ENCODE measurements at places on chromosomes 11 and 22.

DNA sequence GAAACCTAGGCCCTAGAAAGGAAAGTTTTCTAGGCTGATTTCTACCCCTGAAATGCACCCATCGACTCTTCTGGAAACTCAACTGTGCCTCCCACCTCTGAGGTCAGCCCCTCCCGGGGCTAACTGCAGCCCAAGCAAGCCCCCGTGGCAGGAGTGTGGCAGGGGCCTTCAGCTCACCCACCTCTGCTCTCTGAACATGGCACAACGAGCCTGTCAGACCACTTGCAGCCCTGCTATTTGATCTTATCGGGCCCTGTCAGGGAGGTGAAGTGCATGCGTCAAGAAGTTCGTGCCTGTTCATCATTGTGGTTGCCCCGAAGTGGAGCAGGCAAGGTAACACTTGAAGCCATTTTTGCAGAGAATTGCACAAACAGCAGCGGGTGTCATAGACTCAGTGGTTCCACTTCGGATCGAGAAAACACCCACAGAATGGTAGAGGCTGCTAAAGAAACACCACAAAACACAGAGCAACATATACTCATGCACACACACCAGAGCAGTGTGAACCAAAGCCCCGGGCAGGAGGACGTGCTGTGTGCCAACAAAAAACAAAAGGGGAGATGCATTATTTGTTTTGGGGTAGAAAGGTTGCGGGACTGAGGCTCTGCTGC, 262.7 kb downstream of the ETS1 start:
- no peak for DNase-seq

- no peak for DNase-seq
These were observed 772 bp downstream of the NAV2 start for GRCh38 chr11:19713196-19714021.

DNA sequence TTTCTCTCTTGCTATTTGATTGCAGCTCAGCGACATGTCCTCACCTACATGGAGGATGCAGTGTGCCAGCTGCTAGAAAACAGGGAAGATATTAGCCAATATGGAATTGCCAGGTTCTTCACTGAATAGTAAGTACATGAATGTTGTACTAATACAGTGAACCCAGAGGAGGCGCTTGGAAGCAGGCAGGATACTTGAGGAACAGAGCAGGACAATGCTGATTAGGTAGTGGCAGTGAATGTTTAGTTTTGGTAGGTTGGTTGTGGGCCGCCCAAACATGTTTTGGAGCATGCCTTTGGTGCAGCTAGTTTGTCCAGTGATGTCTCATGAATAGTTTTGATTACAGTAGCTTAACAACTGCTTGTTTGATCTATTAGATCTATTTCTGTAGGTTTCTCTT, 50.6 kb downstream of the CSTPP1 start:
- DNase-seq: no peak

DNA sequence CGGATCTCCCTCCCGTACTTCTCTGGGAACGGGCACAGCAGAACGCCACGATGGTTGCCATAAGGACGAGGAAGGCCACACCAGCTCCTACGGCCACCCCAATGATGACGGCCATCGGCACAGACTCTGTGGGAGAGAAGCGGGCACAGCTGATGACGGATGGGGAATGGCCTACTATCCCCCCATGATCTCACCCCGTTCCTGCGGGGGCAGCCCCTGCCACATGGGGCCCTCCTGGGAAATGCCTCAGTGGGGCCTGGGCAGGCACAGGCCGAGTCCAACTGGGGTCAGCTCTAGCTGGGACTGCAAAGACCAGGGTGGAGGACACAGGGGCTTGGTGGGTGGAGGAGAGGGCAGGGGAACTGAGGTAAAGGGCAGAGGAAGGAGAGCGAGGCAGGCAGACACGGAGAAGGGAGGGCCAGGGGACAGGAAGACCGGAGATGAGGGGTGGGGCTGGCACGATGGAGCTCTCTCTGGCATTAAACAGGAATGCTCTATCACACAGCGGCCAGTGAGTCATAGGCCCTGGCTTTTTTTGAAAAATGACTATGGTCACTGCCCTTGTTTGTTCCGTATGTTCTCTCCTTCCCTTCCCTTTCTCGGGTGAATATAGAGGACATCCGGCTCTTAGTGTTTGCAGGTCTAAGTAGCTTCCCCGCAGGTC, 76.0 kb downstream of the ST3GAL4 start:
- no peak for DNase-seq

DNA sequence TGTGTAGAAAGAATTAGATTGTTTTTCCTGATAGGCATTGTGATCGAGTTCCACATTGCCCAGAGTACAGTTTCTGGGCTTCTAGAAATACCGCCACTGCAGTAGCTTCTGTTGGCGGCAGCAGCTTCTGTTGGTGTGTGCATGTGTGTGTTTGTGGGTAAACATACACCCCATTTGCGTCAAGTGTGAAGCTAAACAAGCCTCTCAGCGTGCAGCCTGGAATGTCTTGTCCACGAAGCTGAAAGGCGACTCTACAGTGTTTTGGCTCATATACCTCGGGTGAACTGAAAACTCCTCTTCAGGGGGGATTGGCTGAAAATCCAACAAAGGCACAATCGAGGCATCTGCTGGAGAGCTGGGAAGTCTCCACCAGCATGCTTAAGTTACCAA, 112.0 kb upstream of the E2F8 start:
- no peak for DNase-seq

- DNase-seq: no peak
These were observed 33.0 kb downstream of the SERGEF start for GRCh38 chr11:17979770-17980371.

- no peak for DNase-seq
These were observed 20.5 kb downstream of the RNF169 start for GRCh38 chr11:74769055-74769707.

GRCh38 chr22:42114721-42115120, 15.9 kb downstream of the CYP2D6 start:
- DNase-seq: no peak

DNA sequence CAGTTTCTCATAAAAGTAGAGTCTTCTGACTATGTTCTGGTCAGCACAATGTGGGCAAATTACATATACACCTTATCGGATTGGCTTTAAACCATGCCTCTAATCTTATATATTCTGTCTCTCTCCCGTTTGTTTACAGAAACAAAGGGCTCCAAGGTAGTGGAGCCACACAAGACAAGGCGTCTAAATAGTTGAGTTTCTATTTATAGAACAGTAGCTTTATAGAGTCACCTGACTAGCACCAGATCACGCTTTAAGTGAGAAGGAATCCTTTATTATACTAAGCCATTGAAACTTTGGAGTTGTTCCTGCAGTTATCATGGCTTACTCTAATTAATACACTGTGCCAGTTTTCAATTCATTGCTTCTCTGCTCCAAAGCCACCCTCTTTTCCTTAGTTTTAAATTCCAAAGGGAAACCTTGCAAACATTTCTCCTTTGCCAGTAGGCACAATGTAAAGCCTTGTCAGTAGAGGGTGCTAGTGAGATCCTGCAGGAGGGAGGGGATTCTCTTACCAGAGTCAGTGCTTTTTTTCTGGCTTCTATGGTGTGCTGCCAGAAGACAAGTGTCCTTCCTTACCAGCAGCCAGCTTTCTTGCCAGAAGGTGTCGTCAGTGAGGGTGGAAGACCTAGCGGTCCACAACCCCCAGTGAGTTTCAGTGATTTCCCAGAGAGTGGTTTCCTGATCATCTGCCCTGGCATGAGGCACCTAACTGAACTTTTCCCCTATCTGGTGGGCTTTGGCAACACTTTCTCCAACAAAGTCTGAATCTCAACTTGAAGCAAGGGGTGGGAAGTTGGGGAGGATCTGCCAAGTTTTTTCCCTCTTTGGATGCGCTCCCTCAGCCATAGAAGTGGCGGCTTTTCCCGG, 71.7 kb downstream of the RAB38 start:
- no peak for DNase-seq

GRCh38 chr11:15615398-15616096, 500.8 kb downstream of the INSC start:
- DNase-seq: no peak

DNA sequence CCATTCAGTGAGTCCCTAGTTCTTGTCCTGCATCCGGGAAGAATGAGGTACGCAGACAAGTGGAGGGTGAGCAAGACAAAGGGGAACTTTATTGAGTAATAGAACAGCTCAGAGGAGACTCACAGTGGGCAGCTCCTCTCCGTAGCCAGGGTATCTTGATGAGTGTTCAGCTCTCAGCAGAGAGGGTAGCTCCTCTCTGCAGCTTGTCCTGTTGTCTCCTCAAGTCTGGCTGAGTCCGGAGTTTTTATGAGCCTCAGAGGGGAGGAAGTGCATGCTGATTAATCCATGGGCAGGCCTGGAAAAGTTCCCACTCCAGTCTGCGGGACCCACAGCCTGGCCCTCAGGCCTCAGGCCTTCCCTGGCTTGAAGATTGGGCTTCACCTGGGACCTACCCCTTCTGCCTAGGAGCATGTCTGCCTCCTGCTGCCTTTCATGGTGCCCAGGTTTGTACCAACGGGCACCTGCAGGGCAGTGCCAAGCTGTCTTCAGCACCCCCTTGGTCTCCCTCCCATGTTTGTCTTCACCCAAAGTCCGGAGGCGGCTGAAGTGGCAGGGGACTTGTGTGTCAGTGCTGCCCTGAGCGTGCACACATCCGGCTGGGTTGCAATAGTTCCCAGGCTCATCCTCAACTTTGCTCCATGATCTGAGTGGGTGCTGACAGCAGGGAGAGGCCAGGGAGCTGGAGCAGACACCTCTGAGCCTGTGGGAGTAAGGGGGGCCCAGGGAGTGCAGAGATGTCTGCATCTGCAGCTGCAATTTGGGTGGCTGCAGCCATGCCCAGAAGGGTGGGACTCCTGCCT, 134.2 kb downstream of the LDLRAD3 start:
- DNase-seq: no peak

DNA sequence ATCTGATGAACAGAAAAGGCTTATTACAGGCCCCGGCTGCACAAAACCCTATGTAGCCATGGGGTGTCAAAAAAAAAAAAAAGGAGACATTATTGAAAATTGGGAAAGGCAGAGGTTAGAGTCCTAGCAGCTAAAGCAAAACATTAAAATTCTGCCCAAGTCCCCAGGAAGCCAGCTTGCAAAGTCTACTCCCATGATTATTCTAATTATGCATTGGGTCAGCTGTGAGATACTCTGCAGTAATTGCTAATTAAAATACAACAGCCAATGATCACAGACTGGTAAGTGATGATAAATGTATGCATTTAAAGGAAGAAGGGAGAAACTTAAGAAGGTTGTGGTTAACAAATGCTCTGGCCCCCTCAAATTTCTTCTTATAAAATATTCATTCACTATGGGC, 286.9 kb upstream of the PITPNB start:
- DNase-seq: no peak
